ENCODE measurements at places on chromosomes 7 and 10.

GRCh38 chr7:46291050-46291438 is 370.0 kb upstream of the IGFBP3 start:
- no peak for DNase-seq

DNA sequence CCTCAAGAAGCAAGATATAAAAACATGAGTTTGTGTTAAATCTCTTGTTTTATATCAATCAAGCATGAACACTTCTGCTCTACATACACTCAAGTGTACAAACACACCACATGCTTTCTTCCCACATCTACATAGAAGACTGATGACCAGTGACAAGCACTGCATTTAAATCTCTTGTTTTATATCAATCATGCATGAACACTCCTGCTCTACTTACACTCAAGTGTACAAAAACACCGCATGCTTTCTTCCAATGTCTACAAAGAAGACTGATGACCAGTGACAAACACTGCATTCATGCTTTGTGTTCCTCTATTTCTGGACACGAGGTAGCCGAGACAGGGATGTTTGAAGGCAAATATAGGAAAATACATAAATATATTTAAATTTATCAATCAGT is 642.0 kb upstream of the PFKP start:
- DNase-seq = no peak

DNA sequence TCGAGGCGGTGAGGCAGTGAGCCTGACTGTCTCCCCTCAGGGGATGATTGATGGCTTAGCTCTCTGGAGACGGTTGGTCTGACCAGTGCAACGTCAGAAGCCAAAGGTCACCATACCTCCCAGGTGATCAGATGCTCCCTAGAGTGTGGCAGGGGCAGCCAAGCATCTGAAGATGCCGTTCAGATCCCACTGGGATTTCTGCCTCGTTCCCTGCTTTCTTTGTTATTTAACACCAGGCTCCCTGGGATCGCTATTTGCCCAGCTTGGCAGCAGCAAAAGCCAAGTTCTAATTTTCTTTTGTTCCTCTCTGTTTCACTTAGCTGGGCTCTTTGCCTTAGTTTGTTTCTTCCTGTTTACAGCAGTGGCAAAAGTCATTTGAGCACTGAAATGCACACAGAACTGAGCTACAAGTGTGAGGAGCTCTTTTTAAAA is 53.5 kb upstream of the SVIL start:
- no peak for DNase-seq

GRCh38 chr7:46572691-46573090 is 651.6 kb upstream of the IGFBP3 start:
- DNase-seq = no peak

GRCh38 chr10:19041171-19041570 is 7.4 kb upstream of the MALRD1 start:
- DNase-seq = no peak

DNA sequence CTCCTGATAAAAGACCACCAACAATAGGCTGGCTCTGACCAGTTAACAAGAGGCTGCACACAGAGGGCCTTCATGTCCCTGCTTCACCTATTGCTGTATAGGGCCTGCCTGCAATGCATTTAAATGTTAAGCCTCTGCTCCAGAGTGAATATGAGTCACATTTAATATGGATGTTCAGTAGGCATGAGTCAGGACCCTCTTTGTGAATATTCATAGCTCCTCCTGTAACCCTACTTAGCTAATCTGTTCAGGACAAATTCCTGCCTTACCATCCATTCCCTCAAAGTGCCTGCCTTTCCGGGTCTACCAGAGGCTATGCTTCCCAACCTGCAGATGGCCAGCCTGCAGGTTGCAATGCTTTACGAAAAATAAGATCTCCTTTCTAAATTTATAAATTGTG is 32.5 kb downstream of the ARHGAP22 start:
- DNase-seq = no peak

- DNase-seq = no peak
Measured at GRCh38 chr7:101594790-101595189, 34.3 kb downstream of the MYL10 start.

- DNase-seq = no peak
Measured at GRCh38 chr7:70156057-70156456, 557.8 kb downstream of the AUTS2 start.

DNA sequence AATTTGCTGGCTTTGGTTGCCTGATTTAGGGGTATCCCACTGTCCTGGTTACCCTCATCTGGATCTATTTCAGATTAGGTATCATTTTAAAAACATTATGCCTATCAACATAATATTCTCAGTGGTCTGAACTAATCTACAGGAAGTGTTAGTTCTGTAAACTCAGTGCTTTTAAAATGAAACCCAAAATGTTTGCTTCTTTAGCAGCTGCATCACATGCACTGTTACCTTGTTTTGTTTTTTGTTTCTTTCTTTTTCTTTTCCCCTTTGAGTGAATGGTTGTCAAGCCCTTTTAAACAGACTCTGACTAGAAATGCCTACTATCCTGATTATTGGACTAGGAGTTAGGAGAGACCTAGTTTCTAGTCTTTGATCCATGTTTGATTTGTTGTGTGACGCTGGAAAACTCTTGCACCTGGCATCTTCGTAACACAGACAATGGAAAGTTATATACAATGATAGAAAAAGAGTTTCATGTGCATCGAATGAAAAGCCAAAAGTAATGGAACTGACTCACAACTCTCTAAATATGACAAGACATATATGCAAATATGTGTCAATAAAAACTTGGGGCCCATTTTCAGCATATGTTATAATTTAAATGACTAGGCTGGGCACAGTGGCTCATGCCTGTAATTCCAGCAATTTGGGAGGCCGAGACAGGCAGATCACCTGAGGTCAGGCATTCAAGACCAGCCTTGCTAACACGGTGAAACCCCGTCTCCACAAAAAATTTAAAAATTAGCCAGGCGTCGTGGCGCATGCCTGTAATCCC is 52.3 kb upstream of the STRIP2 start:
- DNase-seq = no peak
